ENCODE measurements at places on chromosomes 12 and 14. TPM values are rescaled to one million over a fixed set of nuclear protein-coding genes. Genes with fewer than 3 reads are reported as not detected.

Gene C14orf39
- total RNA-seq = 0.31 TPM

Gene C12orf60
- 0.93 TPM for total RNA-seq

Gene PPP1R13B
- total RNA-seq = 14.0 TPM

GRCh38 chr14:68729556-68729955 lies 63.3 kb downstream of the ZFP36L1 start:
- no peak overlapping the region for H3K4me3 ChIP-seq
- H3K4me1 ChIP-seq = no peaks in the 10 kb centered on the region
- peak overlapping the region; percentile 32 for H3K27ac ChIP-seq
- no peaks in the 10 kb centered on the region for H3K36me3 ChIP-seq

GRCh38 chr12:20289520-20289919 lies 78.8 kb upstream of the PDE3A start:
- no peaks in the 10 kb centered on the region for H3K36me3 ChIP-seq
- no peaks in the 10 kb centered on the region for H3K27me3 ChIP-seq
- no peak overlapping the region for H3K4me3 ChIP-seq
- no peaks in the 10 kb centered on the region for H3K4me1 ChIP-seq
- H3K27ac ChIP-seq = no peak overlapping the region
- no peak for ATAC-seq

DNA sequence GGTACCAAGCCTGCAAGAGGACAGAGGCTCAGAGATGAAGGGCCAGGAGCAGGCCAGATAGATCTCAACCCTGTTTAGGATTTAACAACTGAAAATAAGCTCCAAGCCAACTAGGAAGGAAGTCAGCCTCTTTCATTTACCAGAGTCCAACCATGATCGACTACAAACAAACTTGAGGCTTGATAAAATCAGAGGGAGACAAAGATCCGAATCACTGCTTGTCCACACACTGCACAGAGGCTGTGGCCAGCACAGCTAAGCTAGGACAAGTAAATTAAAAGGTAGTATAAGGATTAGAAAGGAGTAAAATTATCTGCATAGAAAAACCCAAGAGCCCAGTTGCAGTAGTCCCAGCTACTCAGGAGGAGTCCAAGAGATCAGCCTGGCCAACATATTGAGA lies 40.3 kb downstream of the FAM222A start:
- H3K27ac ChIP-seq = no peak overlapping the region
- H3K36me3 ChIP-seq = no peaks in the 10 kb centered on the region
- H3K27me3 ChIP-seq = peaks cover 11% of the 10 kb centered on the region
- H3K4me3 ChIP-seq = no peak overlapping the region
- ATAC-seq = no peak

DNA sequence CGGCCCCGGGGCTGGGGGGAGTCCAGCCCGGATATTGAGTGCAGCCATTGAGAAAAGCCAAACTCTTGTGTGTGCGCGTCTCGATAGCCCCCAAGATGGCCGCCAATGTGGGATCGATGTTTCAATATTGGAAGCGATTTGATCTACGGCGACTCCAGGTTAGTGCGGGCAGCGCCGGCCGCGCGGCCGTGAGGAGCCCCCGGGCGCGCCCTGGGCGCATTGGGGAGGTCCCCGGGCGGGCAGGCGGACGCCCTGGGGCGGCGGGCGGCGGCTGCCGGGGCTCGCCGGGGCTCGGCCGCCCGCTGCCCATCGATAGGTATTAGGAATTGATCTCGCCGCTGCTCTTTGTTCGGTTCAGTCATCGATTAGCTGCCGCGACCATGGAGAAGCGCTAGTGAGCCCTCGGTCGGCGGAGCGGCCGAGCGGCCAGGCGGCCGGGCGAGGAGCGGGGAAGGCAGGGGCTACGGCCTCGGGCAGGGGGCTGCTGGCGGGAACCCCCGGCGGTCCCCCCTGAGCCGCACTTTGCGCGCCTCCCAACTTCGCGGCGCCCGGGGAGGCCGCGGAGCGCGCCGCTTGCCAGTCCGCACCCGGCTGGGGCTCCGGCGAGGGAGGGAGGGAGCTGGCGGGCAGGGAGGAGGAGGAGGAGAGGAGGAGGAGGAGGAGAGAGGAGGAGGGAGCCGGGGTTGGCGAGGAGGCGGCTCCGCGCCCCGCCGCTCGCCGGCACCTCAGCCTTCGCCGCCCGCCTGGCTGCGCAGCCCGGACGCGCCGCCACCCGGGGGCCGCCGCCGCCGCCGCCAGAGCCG lies 113.9 kb upstream of the MYL2 start:
- no peak for ATAC-seq
- peaks cover 40% of the 10 kb centered on the region for H3K4me1 ChIP-seq
- H3K27me3 ChIP-seq = peaks cover 97% of the 10 kb centered on the region
- H3K27ac ChIP-seq = no peak within 1 kb of the TSS
- H3K36me3 ChIP-seq = no peaks in the 10 kb centered on the region

DNA sequence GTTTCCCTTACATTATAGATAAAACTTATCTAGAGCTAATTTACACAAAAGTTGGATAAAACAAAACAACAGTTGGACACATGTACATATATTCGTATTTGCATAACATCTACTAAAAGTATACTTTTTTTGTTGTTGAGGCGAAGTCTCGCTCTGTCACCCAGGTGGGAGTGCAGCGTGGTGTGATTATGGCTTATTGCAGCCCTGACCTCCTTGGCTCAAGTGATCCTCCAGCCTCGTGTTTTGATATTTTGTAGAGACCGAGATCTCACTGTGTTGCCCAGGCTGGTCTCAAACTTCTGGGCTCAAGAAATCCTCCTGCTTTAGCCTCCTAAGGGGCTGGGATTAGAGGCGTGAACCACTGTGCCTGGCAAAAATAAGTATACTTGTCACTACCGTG lies 9.4 kb downstream of the SYNE2 start:
- no peaks in the 10 kb centered on the region for H3K27me3 ChIP-seq
- ATAC-seq = no peak
- H3K4me1 ChIP-seq = peaks cover 12% of the 10 kb centered on the region
- no peak overlapping the region for H3K4me3 ChIP-seq

- peak; percentile 82 for ATAC-seq
- peaks cover 3% of the 10 kb centered on the region for H3K4me1 ChIP-seq
- H3K27me3 ChIP-seq = no peaks in the 10 kb centered on the region
Measured at GRCh38 chr12:2198005-2198501, 145.3 kb downstream of the CACNA1C start.
